WTC11 (cell line): ENCODE measurements at places on chromosomes 5 and 9.

GRCh38 chr9:16434526-16434925, 435.9 kb downstream of the BNC2 start:
- no peak for DNase-seq
- H3K27ac ChIP-seq: no peak overlapping the region
- peaks cover 14% of the 10 kb centered on the region for H3K36me3 ChIP-seq
- peaks cover 27% of the 10 kb centered on the region for H3K4me1 ChIP-seq

- DNase-seq: no peak
- no peak overlapping the region for H3K27ac ChIP-seq
- H3K27me3 ChIP-seq: no peaks in the 10 kb centered on the region
These were observed 91.0 kb upstream of the PUM3 start for GRCh38 chr9:2934883-2935282.

- peaks cover 9% of the 10 kb centered on the region for H3K36me3 ChIP-seq
- H3K27me3 ChIP-seq: no peaks in the 10 kb centered on the region
- H3K4me3 ChIP-seq: no peak overlapping the region
- 0 out of 2 replicates have a peak overlapping the region, but pooled peaks have one; percentile 36 for H3K27ac ChIP-seq
- peaks cover 58% of the 10 kb centered on the region for H3K4me1 ChIP-seq
These were observed 3.9 kb downstream of the TBC1D2 start for GRCh38 chr9:98251551-98251950.

DNA sequence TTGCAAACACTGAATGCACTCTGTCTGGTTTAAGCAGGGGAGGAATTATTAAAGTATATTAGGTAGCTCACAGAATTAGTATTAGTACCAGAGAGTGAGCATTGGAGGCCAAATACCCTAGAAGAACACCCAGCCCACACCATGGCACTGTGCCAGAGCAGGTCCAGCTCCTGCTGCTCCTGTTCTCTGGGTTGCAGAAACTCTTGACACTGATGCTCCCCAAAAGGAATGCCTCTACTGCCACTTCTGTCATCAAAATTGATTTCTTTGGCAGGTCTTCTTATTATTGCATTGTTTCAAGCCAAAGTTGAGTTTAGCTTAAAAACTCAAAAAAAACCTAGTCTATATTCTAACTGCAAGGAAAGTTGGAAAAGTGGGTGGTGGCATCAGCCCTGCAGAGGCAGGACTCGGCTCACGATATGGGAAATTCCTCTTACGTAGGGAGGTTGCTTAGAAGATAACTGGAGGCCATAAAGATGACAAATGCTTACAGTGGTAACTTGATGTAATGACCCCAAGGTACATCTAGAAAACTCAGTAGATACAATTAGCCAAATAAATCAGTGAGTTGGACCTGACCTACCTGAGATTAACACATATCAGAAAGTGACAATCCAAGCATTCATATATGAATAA, 123.4 kb downstream of the CD180 start:
- H3K27ac ChIP-seq: peak overlapping the region; percentile 30; the same call in 1 of the 2 replicates
- no peak overlapping the region for H3K4me3 ChIP-seq
- no peaks in the 10 kb centered on the region for H3K27me3 ChIP-seq

GRCh38 chr9:6805532-6805931, 47.8 kb downstream of the KDM4C start:
- no peak for DNase-seq
- H3K4me1 ChIP-seq: peaks cover 5% of the 10 kb centered on the region; the same call in 1 of the 2 replicates
- H3K36me3 ChIP-seq: peaks cover 47% of the 10 kb centered on the region
- no peak overlapping the region for H3K27ac ChIP-seq
- H3K4me3 ChIP-seq: no peak overlapping the region
- no peaks in the 10 kb centered on the region; the same call in 1 of the 2 replicates for H3K27me3 ChIP-seq

DNA sequence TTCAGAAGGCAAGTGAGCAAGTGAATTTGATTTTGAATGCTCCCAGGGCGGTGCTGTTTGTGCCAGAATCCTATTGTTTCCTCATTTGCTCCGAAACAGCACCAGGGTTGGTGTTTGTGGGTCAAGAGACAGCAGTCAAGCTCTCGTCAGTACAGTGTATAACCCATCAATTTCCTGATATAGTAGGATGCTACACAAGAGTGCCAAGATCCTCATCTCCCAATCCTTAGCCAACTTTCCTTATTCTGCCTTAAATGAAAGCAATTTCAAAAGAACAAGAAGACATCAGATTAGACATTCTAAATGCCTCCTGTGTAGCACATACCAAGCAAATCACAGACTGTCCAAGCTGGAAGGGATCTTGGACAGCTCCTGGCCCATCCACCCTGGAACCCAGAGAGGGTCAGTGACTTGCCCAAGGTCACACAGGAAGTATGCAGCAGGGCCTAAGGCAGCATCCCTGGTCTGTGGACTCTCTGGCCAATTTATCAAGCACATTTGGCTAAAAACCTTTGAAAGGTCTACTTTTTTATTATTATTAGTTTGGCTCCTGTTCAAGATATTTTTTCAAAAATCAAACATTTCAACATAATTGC, 4.5 kb downstream of the WHRN start:
- no peak for DNase-seq
- H3K27me3 ChIP-seq: peaks cover 15% of the 10 kb centered on the region
- peaks cover 44% of the 10 kb centered on the region for H3K4me1 ChIP-seq
- H3K4me3 ChIP-seq: peak overlapping the region; percentile 18; the same call in 1 of the 2 replicates

DNA sequence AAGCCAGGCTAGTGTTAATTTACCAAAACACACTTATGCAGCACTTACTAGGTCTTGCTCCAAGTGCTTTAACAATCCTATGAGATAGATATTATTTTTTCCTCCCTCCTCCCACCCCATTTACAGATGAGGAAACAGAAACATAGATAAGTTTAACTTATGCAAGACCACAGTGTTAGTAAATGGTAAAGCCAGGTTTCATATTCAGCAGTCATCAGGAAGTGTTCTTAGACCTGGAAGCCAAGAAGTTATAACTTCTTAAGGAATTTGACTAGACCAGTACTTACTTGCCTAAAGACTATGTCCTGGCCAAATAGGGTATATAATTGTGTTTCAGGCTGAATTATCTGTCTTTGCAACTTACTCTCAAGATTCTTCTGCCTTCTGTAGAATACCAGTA, 15.9 kb downstream of the ABHD17B start:
- H3K36me3 ChIP-seq: peaks cover 10% of the 10 kb centered on the region
- 0 out of 2 replicates have a peak overlapping the region, but pooled peaks have one; percentile 68 for H3K27ac ChIP-seq
- peaks cover 76% of the 10 kb centered on the region for H3K4me1 ChIP-seq
- H3K4me3 ChIP-seq: no peak overlapping the region
- no peak for DNase-seq
- no peaks in the 10 kb centered on the region for H3K27me3 ChIP-seq

DNA sequence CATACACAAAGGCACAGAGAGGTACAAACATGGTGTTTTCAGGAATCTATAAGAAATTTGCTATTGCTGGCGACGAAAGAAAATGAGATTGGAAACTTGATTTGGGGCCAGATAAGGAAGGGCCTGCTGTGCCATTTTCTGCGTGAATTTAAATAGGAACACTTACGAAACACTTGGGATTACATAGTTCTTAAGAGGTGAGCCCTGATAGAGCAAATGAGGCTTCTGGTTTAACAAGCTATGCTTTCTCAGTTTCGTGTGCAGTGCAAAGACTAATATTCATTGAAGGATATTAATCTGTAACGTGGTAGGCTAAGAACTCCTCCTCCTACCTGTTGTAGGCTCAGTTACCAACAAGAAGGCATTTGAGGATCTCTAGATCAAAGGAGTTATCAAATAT, 93.1 kb downstream of the CDK5RAP2 start:
- peaks cover 43% of the 10 kb centered on the region for H3K4me1 ChIP-seq
- no peaks in the 10 kb centered on the region for H3K27me3 ChIP-seq
- H3K36me3 ChIP-seq: peaks cover 55% of the 10 kb centered on the region
- H3K4me3 ChIP-seq: no peak overlapping the region
- 0 out of 2 replicates have a peak overlapping the region, but pooled peaks have one; percentile 24 for H3K27ac ChIP-seq
